M059J (cell line): ENCODE measurements at places on chromosomes 1 and 21. TPM values are rescaled to one million over a fixed set of nuclear protein-coding genes. Genes with fewer than 3 reads are reported as not detected.
A peak's percentile ranks its signal among the peaks of the same experiment; 100 is the strongest.

DNA sequence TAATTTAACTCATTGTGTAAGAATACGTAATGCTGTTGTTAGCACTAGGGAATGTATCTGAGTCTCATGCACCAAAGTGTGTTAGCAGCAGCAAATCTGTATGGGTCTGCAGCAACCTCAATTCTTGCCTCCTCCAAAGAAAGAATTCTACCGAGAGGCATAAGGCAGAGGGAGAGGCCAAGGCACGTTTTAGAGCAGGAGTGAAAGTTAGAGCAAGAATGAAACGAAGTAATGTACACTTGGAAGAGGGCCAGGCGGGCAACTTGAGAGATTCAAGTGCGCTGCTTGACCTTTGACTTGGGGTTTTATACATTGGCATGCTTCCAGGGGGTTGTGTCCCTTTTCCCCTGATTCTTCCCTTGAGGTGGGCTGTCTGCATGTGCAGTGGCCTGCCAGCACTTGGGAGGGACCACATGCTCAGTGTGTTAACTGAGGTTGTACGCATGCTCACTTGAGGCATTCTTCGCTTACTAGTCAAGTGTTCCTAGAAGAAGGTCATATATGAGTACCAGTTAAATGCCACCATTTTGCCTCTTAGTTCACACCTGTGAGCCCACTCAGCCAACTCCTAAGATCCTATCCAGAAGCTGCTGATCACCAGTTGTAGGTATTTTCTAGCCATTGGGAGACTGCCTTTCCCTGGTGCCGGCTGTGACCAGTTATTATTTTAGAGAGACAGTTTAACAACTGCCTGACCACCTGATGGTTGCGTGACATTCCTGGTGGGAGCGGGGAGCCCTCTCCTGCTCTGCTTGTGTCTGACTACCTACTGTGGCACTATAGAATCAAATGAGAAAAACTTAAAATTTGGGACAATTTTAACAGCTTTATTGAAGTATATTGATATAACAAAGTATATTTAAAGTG is 2.7 kb upstream of the CNN3 start:
- no peak for DNase-seq

GSTM5 gene
- total RNA-seq: not detected in 2 replicates

DNA sequence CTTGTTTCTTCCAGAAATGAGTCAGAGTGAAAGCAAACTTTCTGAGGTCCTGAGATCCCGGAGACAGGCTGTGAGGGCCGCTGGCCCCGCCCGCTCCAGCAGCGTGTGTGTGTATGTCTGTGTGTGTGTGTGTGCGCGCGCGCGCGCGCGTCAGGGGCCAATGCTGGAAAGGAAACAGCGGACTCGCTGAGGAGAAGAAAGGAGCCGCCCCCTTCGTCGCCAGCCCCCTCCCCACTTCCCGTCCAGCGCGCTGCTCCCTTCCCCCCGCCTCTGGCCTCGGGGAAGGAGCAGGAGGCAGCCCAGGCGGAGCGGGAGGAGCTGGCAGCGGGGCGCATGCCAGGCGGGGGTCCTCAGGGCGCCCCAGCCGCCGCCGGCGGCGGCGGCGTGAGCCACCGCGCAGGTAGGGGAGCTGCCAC is at the start of gene DISC1:
TSS of gene DISC1 (plus strand) at position 256 of the 416 bp plus-strand sequence. CDS start at position 334, 78 bp downstream.
- peak; percentile 93 for DNase-seq

GRCh38 chr1:228095161-228095560 is 8.0 kb downstream of the C1orf35 start:
- DNase-seq: no peak

GRCh38 chr1:95671098-95671497 is 437.1 kb downstream of the RWDD3 start:
- no peak for DNase-seq
